ENCODE measurements at places on chromosomes 16 and 17.

DNA sequence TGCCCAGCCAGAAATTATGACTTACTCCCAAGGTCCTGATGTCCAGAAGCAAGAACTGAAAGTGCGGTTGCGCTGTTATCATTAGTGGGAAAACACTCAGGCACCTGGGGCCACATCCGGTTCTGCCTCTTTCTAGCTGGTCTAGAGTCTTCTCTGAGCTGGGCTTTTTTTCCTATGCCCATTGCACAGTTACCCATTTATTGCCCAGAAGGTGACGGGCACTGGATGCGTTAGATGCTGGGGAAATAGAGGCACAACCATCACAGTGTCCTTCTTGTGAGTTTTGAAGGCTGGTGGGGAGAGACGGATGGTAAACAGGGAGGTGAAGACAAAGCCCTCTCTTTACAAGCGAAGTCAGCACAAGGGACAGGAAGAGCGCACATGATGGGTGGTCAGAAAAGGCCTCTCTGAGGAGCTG, 37.7 kb downstream of the PLCG2 start:
- peak; percentile 6 for DNase-seq

GRCh38 chr16:49778202-49778930, 77.5 kb downstream of the ZNF423 start:
- no peak for DNase-seq

DNA sequence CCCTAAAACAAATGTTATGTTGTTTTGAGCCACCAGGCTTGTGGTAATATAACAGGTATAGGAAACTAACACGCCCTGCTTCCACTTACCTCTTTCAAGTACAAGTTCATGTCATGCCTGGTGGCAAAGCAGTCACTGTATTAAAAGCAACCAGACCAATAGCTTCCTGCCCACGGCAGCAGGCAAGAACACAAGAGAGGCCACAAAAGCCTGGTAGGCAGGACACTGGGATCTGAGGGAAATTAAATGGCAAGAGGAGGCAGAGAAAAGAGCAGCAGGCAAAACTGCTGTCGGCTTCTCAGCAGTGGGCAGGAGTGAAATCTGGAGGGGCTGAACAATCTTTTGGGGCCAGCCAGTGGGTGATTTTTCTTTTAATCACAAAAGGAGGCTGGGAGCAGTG, 2.2 kb downstream of the CYTH1 start:
- DNase-seq = no peak

DNA sequence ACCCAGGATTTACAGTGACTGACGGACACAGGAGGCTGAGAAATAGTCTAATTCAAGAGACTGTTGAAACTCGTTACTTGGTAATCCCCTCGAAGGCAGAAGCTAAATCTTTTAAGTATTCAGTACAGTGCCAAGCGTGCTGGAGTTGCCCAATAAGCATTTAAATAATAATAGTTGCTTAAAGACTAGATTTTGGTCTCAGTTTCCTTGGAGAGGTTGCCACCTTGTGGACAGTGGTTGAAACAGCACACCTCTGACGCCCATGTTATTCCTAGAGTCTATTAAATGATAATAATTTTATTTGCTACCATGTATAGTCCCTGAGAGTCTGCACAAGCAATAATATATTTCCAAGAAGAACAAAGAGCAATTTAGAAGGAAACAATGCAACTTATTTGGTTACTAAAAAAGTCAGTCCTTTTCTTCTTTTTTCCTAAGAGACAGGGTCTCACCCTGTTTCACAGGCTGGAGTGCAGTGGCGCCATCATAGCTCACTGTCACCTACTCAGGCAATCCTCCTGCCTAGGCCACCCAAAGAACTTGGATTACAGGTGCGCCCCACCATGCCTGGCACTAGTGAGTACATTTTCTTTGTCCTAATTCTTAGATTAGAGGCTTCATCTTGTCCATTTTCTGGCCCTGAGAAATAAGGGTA, 138.0 kb upstream of the NUDT7 start:
- peak; percentile 70 for DNase-seq

- DNase-seq = no peak
These were observed 41.2 kb upstream of the RHOT1 start for GRCh38 chr17:32100971-32101631.

- DNase-seq = no peak
These were observed 2.5 kb downstream of the CIAPIN1 start for GRCh38 chr16:57444711-57445110.

GRCh38 chr17:75460295-75460694, 3.9 kb downstream of the TMEM94 start:
- DNase-seq = no peak

GRCh38 chr16:75632857-75633256, 9.8 kb upstream of the ADAT1 start:
- DNase-seq = no peak

DNA sequence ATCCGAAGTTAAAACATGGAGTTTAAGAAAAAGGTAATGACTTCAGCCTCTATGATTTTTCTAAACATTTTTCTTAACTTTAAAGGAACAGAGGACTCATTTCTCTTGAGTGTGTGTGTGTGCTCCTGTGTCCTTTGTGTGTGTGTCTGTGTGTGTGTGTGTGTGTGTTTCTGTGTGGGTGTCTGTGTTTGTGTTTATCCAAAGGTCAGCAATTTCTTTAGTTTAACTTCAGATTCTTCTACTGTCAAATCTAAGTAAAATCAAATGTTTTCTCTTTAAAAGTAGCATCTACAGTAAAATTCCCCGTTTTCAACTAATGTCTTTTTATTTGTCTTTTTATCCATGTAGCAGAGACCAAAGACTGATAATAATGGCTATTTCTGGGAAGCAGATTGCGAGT, 31.8 kb downstream of the HSBP1 start:
- DNase-seq = no peak

DNA sequence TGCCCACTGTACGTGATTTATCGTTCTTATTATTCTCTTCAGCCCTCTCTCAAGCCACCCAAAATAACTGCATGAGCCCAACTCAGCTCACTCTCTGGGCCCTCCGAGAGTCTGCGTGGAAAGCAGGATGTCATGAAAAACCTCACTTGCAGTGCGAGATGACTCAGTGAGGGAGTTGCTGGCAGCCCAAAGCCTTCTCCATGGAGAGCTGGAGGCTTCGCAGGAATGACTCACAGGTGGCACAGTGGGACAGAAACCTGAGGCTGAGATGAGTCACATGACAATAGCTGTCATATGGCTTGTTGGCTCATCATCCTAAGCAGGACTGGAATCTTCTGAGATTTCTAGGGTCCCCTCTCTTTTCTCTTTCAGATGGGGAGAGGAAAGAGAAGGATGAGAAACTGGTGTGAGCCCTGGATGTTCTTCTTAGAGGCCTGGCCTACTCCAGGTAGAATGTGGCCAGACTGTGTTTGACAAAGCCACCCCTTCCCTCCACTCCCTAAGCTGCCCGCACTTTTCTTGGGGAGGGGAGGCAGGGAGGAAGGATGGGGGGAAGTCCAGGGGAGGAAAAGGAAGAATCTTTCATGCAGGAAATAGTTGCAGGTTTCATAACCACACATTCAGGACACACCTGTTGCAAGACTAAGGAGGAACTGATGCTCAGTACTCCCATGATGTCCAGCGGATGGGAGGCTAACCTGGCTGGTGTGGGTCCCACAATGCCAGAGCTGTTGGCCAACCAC, 160.6 kb upstream of the RPL38 start:
- DNase-seq = peak; percentile 60

- no peak for DNase-seq
These were observed 17.6 kb downstream of the POLR3K start for GRCh38 chr16:35678-36305.

DNA sequence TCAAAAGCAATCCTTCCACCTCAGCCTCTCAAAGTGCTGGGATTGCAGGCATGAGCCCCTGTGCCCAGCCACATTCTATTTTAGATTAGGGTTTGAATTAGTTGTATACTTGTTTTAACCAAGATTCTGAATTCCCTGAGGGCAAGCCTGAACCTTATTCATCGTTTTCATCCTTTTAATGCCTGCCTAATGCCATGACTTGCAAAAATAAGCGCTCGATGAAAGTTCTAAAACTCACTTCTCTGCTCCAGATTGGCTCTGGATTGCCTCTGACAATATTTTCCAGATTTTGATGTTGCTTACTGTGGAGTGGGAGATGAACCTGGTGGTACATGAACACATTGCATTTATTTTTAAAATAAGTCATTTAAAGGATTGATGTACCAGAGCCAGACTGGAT, 90.9 kb upstream of the CACNG3 start:
- DNase-seq = no peak

DNA sequence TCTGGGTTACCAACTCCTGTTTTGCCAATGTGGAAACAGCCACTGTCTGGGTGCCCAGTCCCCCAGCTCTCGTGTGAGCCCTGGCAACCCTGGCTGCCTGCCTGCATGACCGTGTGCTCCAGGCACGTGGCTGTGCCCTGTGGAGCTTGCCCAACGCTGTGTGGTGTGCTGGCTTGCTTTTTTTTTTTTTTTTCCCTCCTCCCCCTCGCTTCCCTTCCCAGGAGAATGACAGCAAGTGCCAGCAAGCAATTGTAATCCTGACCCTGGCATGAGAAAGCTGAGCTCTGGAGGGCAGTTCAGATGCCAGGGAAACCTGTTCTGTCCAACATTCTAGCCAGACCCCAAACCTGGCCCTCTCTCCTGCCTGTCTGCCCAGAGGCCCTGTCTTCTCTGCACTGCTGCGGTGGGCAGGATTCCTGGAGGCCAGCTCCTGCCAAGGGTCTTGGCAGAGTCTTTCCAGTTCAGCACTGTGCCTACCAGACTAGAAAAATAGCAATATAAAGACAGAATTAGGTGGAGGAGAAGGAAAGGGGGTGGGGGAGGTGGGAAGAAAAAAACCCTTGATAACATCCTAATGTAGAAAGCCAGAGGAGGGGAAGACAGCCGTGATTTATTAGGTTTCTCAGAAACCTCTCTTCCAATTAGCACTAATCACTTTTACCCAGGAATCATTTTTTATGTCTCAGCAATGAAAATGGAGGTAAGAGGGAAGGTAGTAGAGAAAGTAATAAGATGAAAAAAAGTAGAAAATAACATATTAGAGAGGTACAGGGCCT, 9.0 kb downstream of the HLF start:
- DNase-seq = no peak

DNA sequence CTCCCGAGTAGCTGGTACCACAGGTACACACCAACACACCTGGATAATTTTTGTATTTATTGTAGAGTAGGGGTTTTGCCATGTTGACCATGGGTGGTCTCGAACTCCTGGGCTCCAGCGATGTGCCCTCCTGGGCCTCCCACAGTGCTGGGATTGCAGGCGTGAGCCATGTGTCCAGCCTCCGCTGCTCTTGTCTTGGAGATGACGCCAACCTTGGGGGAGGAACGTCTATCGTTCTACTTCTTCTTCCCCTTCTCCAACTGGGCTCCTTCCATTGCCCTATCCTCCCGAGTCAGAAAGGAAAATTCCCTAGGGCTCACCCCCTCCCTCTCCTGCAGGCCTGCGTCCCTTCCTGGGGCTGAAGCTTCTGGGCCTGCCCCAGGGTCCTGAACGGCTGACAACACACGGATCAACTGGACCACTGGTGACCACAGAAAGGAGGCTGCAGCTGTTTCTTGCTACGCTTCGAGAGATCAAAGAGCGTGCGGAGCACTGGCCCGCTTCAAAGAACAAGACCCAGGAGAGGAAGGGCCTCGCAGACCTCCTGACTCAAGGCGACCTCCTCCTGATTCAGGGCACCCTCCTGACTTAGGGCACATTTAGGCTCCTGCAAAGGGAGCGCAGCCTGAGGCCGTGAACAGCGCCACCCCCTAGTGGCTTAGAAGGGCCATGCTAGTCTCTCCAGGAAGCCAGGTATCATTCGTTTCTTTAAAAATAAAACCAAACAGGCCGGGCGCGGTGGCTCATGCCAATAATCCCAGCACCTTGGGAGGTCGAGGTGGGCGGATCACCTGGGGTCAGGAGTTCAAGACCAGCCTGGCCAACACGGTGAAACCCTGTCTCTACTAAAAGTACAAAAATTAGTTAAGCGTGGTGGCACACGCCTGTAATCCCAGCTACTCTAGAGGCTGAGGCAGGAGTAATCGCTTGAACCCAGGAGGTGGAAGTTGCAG, 48.5 kb upstream of the HELZ start:
- DNase-seq = peak; percentile 84

- DNase-seq = no peak
These were observed 101.0 kb upstream of the SHISA6 start for GRCh38 chr17:11140043-11140442.

DNA sequence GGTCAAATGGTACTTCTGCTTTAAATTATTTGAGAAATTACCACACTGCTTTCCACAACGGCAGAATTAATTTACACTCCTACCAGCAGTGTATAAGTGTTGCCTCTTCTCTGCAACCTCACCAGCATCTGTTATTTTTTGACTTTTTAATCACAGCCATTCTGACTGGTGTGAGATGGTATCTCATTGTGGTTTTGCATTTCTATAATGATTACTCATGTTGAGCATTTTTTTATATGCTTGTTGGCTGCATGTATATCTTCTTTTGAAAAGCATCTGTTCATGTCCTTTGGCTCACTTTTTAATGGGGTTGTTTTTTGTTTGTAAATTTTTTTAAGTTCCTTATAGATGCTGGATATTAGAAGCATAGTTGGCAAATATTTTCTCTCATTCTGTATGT, 446.7 kb downstream of the PMP22 start:
- no peak for DNase-seq

DNA sequence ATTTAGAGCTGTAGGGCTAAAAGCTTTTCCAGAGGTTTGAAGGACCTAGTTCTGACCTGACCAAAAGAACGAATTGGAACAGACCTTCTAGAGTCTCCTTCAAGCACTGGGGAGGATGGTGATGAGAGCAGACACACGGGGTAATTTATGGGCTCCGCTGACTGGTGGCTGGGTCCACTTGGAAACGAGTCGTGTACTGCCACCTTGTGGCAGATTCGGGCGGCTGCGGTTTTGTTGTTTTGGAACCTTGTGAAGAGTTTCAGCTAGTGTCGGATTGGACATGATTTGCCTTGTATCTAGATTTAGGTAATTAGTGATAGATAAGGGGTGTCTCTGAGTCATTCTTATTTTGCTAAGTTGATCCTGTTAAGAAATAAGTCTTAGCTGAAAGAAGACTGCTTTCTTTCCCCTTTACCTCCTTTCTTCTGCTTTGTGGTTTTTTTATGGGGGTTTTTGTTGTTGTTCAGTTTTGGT, 98.9 kb downstream of the AATF start:
- peak; percentile 85 for DNase-seq

- DNase-seq = no peak
These were observed 95.8 kb upstream of the MPHOSPH6 start for GRCh38 chr16:82265809-82266208.

DNA sequence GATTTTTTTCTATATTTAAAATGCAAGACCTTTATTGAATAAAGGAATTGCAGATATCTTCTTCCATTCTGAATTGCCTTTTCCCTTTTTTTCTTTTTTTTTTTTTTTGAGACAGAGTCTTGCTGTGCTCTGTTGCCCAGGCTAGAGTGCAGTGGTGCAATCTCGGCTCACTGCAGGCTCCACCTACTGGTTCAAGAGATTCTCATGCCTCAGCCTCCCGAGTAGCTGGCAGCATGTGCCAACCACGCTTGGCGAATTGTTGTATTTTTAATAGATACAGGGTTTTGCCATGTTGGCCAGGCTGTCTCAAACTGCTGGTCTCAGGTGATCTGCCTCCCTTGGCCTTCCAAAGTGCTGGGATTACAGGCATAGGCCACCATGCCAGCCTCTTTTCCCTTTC, 151.5 kb downstream of the CEP112 start:
- peak; percentile 4 for DNase-seq
